NCI-H1048 (cell line): ENCODE measurements at places on chromosomes 2 and 18.

- peak; percentile 63 for DNase-seq
Observed at GRCh38 chr18:50878345-50879301, at the start of gene ME2. ME2 (plus strand) TSS chr18:50879118; CDS start chr18:50895821, 16,703 bp downstream.

DNA sequence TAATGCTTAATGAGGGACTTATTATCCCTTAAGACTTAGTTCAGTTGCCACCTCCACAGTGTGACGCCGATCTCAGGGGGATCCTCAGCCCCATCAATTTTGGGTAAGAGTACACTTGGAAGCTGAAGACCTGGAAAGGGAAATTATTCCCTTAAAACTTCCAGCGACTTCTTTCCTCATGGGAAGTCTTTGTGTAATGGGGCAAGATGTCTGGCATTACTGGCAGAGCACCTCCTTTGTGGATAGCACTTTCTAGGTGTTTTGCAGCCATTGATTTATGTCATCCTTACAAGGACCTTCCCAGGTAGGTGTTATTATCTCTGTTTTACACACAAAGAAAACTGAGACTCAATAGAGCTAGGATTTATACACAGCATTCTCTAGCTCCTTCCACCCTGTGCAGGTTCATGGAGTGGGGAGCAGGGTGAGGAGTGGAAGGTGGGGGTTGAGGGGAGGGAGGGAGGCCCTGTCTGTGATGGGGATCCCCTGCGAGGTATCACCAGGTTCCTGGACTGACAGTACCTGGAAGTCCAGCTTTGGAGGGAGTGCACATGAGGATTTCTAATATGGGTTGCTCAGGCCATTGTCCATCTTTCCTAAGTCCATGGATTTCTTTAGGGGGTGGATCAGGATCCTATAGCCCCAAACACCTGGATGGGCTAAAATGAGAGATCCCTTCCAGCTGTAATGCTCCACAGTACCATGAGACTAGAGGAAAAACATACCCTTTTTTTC is 79.4 kb downstream of the MYCN start:
- no peak for DNase-seq

DNA sequence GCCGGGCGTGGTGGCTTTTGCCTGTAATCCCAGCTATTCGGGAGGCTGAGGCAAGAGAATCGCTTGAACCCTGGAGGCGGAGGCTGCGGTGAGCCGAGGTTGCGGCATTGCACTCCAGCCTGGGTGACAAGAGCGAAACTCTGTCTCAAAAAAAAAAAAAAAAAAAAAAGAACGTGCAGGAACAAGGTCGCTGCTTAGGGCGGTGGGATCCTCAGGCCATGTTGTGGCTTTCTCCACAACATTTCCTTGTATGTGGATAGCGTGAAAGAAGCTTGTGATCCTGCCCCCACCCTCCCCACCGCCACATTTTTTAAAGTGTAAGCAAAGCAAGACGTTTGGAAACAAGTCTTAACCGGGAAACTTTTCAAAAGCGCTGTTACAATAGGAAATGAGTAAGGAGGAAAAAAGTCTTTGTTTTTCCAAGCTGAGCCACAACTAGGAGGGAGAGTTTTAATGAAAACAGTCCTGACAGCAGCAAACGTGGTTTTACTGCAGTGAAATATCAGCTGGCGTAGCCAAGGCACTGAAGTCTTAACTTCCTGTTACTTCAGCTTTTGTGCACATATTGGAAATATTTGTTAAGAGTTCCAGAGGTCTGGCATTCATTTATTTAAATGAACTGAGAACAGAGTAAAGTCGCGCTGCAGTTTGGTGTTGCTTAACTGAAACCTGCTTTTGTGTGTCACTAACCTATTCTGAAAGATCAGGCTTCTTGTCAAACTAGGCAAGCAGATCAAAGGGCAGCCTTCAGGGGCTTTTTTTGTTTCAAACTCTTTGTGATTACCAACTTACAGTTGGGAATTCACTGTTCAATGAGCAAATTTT is 3.8 kb downstream of the TGIF1 start:
- no peak for DNase-seq

DNA sequence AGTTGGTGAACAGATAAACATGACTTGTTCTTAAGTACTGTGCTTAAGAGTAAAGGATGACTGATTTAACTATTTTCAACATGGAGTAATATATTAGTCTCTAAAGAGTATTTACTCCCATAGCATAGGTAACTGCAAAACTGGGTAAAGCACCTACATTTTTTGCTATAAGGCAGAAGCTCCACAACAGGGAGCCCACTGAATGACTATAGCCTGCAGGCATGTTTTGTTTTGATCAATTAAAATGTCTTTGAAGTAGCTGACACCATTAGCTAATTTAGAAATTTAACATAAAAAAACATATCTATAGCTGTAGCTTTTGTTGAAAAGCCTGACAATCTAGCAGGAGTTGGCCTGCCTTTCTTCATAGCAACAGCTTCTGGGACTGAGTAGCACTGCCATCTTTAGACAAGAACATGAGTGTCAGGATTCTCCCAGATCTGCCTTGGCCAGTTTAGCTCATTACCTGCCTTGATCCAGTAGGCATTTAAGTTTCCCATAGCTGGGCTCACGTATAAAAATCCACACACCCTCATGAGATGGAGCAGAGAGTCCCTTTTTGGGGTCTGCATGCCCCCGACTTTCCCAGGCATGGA is 1935.1 kb upstream of the PIK3C3 start:
- no peak for DNase-seq

DNA sequence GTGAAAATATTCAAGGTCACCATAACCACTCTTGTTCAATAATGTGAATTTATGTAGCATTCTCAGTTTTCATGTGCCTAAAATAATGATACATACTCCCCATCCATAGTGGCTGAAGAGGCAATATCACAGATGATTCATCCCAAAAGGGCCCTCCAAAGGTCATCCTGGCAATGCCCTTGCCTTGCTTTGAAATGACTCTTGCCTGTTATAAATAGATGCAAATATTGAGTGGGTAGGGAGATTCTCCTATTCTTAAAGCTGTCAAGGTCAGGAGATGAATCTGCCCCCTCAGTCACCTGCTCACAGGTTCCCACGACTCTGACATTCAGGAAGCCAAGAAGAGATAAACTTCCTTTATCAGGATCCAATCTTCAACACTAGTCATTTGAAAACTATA is 490.5 kb downstream of the TNS1 start:
- no peak for DNase-seq

- no peak for DNase-seq
Observed at GRCh38 chr2:230362030-230362691, 35.2 kb downstream of the SP140L start.

DNA sequence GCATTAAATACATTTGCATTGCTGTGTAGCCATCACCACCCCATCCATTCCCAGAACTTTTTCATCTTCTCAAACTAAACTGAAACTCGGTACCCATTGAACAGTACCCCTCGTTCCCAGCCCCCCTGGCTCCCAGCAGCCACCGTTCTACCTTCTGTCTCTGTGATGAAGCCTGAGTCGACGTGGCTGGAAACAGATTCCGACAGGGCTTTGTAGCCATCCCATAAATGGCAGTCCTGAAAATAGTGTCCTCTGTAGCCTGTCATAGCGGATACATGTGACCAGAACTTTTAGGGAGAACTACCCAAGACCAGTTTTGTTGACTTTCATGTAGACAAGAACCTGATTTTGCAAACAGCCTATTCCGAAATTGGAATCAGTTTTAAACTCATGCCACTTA is 59.1 kb downstream of the TSHZ1 start:
- DNase-seq = no peak

DNA sequence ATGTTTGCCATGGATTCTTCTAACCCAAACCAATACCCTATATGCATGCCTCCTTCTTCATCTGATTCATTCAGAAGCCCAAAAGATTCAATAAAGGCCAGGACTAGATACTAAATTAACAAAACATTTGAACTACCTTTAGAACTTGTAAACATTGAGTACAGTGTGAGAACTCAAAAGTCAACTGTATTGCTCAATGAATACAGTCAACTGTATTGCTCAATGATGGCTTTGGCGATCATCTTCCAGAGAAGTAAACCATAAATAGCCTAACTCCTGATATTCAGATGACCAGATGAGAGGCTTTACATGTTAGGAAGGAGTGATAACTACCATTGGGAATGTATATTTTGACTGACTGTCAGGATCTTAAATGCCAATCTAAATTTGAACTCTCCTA is 206.5 kb upstream of the ITGA4 start:
- no peak for DNase-seq

- DNase-seq = no peak
Observed at GRCh38 chr18:8899000-8899399, 193.6 kb downstream of the MTCL1 start.

GRCh38 chr2:174516501-174517378 is 29.9 kb upstream of the GPR155 start:
- no peak for DNase-seq

DNA sequence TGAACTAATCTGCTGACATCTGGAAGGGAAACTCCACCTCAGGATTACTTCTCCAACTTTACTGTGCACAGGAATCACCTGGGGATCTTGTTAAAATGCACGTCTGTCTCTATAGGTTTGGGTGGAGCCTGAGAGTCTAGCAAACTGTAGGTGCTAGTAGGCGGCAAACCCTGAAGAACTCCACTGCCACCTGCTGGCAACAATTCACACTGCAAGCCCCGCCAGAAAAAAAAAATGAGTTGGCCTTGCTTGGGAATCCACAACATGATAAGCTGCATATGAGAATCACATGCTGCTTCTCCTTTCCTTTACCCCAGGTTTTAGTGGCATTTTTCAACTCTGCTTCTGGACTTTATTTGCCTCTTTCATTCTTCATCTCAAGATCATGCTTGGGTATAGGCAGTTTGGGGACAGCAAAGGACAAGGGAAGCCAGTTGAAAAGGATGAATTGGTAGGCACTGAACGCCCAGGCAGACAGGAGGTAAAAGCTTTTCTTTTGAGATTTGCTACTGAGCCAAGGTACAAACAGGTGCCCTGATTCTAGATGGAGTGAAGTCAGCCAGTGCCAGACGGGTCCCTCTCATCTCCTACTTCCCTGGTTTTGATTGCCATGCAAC is 88.8 kb downstream of the VIT start:
- no peak for DNase-seq

- DNase-seq = no peak
Observed at GRCh38 chr2:54103454-54104314, 11.7 kb upstream of the ACYP2 start.

DNA sequence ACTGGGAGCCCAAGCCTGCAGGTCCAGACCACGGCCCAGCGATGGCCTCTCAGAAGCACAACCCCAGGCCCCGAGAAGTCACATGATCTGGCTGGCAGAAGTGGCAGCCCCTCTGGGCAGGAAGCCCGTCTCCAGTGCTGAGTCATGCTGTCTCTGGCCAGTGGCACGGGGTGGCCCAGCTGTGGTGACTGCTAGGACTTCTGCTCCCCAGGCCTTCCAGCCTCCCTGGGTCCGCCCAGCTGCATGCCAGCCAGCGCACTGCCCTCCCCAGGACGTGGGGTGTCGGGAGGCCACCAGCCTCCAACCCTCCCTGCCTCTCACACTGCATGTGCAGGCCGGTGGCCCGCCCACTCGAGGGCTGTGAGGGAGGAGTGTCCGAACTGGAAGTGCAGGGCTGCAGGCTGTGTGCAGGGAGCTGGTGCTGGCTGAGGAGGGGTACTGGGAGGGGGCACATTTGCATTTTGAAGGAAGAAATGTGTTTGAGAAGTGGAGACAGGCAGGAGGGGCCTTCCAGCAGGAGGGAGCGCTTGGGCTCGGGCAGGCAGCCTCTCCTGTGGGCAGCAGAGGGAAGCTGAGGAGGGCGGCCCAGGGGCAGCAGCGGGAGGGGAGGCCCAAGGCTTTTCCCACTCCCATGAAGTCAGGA is 17.0 kb upstream of the HPCAL1 start:
- DNase-seq = no peak

DNA sequence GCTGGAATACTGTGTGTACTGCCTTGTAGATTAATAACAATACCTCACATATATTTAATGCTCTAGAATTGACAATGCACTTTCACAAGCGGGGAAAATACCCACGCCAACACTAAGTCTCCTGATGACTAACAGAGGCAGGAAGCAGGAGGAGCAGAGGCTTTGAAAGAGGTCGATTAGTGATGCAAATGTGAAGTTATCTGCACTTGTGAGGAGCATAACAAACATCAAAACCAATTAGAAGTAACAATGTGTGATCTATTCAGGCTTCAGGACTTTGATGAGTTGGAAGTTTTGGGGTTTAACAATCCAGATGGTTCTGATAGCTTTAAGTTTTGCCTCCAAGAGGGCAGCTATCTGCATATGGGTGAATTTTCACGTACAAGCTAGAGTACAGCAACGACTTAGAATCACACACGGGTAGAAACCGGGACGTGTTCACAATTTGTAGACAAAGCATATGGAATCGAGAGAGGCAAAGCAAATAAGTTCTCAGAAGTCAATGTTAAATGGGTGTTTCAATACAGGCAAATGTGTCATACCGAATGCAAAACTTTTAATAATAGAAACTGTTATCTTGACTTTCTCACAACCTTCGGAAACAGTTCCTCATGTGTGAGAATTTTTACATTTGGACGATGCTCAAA is 114.5 kb downstream of the METTL8 start:
- DNase-seq = no peak

- no peak for DNase-seq
Observed at GRCh38 chr2:204706939-204707338, 161.7 kb downstream of the PARD3B start.

- no peak for DNase-seq
Observed at GRCh38 chr18:56952026-56952425, 194.9 kb upstream of the BOD1L2 start.

DNA sequence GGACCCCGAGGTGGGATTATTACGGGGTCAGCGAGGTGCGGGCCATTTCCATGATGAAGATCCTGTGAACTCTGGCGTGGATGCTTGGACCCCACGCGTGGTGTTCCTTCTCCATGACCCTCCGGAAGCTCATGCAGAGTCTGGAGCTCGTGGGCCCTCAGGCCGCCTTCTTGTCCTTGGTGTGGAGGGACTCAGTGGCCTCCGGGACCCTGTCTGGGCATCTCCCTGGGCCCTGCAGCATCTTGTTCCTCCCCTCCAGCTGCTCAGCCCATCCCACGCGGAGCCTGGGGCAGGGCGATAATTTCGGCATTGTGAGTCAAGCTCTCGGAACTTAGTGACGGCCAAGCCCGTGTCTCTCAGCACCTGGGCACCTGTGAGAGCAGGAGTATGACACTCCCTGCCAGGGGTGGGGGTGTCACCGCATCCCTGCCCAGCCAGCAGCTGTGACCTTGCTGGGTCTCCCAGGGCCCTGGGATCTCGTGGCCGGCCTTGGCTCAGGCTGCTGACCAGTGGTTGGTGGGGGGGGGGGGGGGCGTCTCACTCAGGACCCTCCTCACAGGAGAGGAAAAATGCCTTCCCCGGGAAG is 24.6 kb downstream of the RTP5 start:
- no peak for DNase-seq

- DNase-seq = no peak
Observed at GRCh38 chr2:113217455-113218282, 43.9 kb downstream of the PSD4 start.
